ENCODE measurements at places on chromosomes 3 and 15.
A peak's percentile ranks its signal among the peaks of the same experiment; 100 is the strongest.

GRCh38 chr3:126117212-126117611, 33.3 kb upstream of the SLC41A3 start:
- no peak for DNase-seq

- DNase-seq = no peak
These were observed 13.2 kb downstream of the MEGF11 start for GRCh38 chr15:66240240-66240794.

- DNase-seq = no peak
These were observed 9.6 kb downstream of the LSM3 start for GRCh38 chr3:14188041-14188754.

GRCh38 chr3:133547432-133548041, 25.9 kb upstream of the CDV3 start:
- peak; percentile 56 for DNase-seq

DNA sequence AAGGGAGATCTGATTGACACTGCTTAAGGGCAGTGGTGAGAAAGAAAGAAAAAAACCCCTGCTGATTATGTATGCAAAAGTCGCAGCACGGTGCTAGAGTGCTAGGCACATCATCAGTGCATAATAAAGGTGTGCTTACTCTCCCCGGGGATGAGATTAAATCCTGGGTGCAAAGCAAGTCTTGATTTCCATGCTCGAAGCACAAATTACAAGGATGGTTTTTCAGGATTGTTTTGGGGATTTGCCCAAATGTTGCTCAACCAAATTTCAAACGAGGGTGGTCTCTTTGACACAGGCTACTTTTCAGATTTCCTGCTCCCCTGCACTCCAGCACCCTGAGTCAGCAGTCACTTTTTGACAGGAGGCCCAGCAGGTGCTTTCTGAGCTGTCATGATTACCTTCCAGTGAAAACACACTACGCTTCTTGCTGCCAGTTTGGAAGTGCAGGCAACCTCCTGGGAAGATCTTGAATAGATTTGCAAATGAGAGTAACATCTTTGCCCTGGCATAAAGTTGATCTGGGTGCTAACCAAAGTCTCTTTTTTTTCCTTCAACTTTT, 167.5 kb upstream of the TRIM42 start:
- peak; percentile 32 for DNase-seq

DNA sequence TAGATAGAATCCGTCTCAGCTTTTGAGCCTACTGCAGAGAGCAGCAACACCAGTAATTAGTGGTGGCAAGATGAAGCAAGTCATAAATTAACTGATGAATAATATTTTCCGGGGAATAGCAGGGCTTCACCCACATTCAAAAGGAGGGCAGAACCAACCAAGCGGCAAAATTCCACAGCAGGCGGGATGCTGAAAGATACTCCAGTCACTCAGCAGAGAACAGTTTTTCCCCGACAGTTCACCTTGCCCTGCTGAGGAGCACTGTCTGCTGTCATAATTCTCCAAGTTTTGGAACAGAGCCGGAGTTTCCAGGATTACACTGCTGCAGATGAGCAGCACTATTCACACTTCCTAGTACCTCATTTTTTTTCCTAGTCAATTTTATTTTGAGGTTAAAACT, 274.7 kb downstream of the CD47 start:
- DNase-seq = no peak

DNA sequence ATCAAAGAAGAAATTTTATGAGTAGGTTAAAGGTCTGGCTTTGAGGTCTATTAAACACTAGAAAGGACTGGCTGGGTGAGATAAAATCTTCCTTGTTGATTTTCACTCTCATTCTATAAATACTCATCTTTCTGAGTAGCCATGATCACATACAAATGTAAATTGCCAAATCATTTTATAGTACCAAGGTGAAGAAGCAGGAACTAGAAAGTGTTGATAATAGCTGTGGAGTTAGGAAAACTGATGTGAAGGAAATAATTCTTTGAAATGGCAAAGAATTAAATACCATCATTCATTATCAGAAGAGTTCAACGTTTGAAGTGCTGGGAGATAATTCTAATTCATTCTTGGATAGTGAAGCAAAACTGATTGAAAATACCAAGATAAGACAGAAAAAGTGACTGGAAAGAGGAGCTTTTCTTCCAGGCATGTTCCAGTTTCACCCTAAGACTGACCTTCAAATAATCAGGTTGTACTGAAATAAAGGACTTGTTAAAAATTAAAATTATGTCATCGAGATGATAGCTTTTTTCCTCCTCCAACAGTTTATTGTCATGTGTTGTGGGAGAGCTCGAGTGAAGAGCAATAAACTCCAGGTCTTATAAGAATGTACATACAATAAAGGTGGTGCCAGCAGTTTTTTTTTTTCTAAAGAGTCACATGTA, 17.4 kb downstream of the THBS1 start:
- DNase-seq = no peak

- no peak for DNase-seq
These were observed 30.1 kb downstream of the PPARG start for GRCh38 chr3:12318758-12319621.

DNA sequence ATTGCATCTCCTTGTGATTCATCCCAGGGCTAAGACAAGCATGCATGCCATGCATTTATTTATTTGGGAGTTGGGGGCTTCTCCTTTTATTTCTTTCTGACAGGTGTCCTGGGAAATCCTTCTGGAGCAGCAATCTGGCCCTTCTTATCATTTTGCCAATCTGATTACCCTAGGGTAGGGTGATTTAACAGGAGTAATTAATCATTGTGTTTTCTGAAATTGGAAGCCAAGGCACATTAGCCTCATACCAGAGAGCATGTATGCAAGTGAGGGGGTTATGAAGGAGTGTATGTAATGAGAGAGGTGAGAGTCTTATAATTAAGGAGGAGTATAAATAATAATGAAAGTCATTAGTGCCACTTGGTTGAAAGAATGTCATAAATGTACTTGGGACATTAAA, 37.4 kb upstream of the ARPP21 start:
- DNase-seq = no peak

DNA sequence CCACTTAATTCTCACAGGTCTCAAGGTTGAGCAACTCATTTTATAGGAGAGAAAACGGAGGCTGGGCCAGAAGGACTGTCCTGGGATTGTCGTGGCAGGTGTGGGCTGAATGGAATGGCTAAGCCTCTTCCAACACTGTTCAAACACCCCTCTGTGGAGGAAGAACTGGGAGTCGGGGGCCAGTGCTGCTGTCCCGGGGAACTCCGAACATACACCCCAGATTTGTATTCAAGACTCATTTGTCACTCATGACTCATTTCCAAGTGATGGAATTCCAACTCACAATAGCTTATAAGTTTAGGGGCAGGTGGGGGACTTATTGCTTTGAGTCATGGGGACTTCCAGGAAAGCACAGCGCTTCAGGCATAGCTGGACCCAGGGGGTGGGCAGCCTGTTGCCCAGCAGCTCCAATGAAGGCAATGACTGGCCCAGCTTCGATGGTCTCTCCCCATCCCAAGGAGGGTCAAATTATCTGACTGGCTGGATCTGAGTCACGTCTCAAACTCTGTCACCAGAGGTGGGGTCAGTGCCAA, 72.5 kb downstream of the TM2D3 start:
- no peak for DNase-seq

DNA sequence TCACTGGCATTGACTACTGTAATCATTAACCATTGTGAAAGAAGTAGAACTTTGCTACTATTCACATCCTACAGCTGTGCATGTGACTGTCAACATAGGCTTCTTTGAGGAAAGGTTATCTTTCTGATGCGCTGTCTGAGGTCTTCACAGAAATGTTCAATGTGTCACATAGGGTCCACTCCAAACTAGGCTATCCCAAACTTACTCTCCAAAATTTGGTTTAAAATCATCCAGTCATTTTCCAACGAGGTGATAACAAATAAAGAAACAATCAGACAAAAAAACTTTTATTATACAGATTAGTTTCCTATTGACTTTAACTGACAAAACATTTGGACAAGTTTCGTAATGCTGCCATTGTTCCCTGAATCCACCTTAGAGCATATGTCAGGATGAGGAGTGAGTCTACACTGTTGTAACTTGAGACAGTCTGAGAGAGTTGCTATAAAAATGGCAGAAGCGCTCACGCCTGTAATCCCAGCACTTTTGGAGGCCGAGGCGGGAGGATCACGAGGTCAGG, 511.6 kb downstream of the PLOD2 start:
- DNase-seq = no peak

DNA sequence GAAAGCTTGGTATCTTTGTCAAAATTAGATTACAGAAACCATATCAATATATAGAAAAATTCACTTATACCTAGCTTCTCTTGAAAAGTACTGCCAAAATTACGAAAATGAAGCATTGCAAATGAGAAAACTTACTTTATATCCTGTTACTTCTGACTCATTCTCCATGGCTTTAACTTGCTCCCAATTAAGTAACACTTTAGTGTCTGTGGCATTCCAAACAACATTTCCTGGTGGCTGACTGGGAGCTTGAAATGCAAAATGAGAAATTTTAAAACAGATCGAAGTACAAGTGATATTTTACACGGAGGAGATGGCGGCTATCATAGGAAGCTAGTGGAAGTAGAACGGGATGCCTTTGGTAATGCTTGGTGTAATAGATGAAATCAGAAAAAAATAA, 347.3 kb downstream of the CNTN3 start:
- DNase-seq = no peak

DNA sequence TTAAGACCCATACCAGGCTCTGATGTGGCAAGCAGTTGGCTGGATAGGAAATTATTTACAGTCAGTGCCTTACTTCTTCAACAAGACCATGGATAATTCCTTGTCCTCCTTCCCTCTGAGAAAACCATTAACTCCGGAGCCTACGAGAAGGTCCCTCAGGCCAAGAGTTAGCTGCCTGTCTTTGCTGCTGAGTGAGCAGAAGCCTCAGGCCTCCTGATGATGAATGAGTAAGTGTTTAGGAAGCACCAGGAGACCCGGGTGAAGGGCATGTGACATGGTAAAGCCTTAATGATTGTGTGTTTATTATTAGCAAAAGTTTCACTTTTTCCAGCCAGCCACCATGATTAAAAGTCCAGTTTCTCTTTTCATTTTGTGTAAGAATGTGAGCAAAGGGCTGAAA, 174.9 kb upstream of the TOPAZ1 start:
- no peak for DNase-seq

DNA sequence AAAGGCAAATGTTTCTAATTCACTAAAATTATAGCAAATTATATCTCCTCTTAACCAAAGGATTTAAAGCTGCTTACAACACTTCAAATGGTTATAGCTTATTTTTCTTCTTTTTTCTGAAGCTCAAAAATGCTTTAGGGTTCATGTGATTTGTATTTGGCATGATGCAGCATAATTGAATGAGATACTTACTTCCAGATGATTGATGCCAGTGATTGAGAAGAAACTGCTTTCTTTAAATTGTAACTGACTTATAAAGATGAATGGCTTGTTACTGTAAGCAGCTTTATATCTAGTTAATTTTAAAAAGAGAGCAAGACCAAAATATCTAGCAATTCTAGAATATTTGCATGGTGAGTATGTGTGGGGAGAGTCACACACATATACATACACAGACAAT, 270.7 kb upstream of the THRB start:
- no peak for DNase-seq

GRCh38 chr3:99669879-99670555, 31.6 kb downstream of the COL8A1 start:
- no peak for DNase-seq

DNA sequence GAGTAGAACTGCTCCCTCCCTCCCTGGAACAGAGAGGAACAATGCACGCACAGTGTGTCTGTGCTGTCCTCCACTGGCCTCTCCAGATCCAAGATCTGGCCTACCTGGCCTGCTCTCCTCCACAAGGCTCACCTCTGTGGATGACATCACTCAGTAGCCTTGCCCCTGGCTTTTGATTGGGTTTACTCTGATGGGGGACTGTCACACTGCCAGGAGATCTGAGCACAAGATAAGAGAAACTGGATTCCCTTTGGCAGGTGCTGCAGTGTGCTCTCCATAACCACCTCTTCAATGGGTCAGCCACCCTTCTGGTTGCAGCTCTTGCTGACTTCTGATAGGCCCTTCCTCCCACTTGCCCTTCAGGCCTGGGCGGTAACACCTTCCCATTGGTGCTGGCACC, 22.6 kb upstream of the ANO10 start:
- no peak for DNase-seq

Measured in GM23338 (cell line).